ENCODE measurements at places on chromosomes 16 and 17. TPM values are rescaled to one million over a fixed set of nuclear protein-coding genes. Genes with fewer than 3 reads are reported as not detected.

KRTAP2-2 gene
- total RNA-seq: not detected

GFAP gene
- total RNA-seq: 0.98 TPM

CSH1 gene
- not detected for total RNA-seq

ASPHD1 gene
- 27.5 TPM for total RNA-seq

CCL8 gene
- total RNA-seq: not detected

SAMD14 gene
- total RNA-seq: 0.68 TPM

CETP gene
- total RNA-seq: not detected

MAP2K4 gene
- total RNA-seq: 34.9 TPM

DBF4B gene
- total RNA-seq: 19.9 TPM

ZNF750 gene
- not detected for total RNA-seq

PYDC1 gene
- total RNA-seq: not detected

RPH3AL gene
- 27.5 TPM for total RNA-seq

OGFOD3 gene
- total RNA-seq: 25.5 TPM

KRTAP3-2 gene
- total RNA-seq: not detected

ZFHX3 gene
- 9.2 TPM for total RNA-seq

C17orf107 gene
- 0.24 TPM for total RNA-seq

TMEM238L gene
- not detected for total RNA-seq

CD300LF gene
- not detected for total RNA-seq

SEPTIN12 gene
- not detected for total RNA-seq

ABCC6 gene
- total RNA-seq: 1.1 TPM

KRTAP3-3 gene
- total RNA-seq: not detected

CIBAR2 gene
- not detected for total RNA-seq

TBC1D3G gene
- not detected for total RNA-seq

PRKCB gene
- 0.25 TPM for total RNA-seq

CCL1 gene
- not detected for total RNA-seq

SLC47A1 gene
- 23.5 TPM for total RNA-seq

ADAP2 gene
- total RNA-seq: 3.2 TPM

XAF1 gene
- not detected for total RNA-seq

CEMP1 gene
- 0.12 TPM for total RNA-seq

TMEM132E gene
- not detected for total RNA-seq

PRR29 gene
- 0.51 TPM for total RNA-seq

ABI3 gene
- not detected for total RNA-seq

CRHR1 gene
- 0.20 TPM for total RNA-seq

YBX2 gene
- total RNA-seq: 0.52 TPM

PGS1 gene
- total RNA-seq: 22.8 TPM

KRTAP4-9 gene
- not detected for total RNA-seq

SPIRE2 gene
- total RNA-seq: 7.9 TPM

GAST gene
- total RNA-seq: not detected

TBL3 gene
- 37.8 TPM for total RNA-seq

FBXL16 gene
- 7.7 TPM for total RNA-seq

TMEM95 gene
- not detected for total RNA-seq

PFAS gene
- 50.2 TPM for total RNA-seq

SLC22A31 gene
- total RNA-seq: 1.9 TPM

CDH11 gene
- 0.46 TPM for total RNA-seq

C17orf113 gene
- total RNA-seq: 0.73 TPM

PRSS36 gene
- total RNA-seq: 0.59 TPM

BTBD17 gene
- not detected for total RNA-seq

KCNG4 gene
- not detected for total RNA-seq

USP10 gene
- total RNA-seq: 77.1 TPM

NPIPB6 gene
- 1.9 TPM for total RNA-seq

CDH8 gene
- total RNA-seq: 0.82 TPM

NTN3 gene
- total RNA-seq: not detected

SLC52A1 gene
- total RNA-seq: 0.68 TPM

NOXO1 gene
- 0.37 TPM for total RNA-seq

PITPNM3 gene
- 2.0 TPM for total RNA-seq

DPEP3 gene
- not detected for total RNA-seq
